ENCODE measurements at places on chromosomes 13 and 19. TPM values are rescaled to one million over a fixed set of nuclear protein-coding genes. Genes with fewer than 3 reads are reported as not detected.
A peak's percentile ranks its signal among the peaks of the same experiment; 100 is the strongest.

GRCh38 chr19:1025960-1026782 is at the start of gene CNN2:
Gene CNN2 (plus strand): TSS chr19:1026608. CDS start chr19:1026662, 54 bp downstream.
- DNase-seq: peak; percentile 92

The OR4F17 gene
- total RNA-seq: not detected

The CABP5 gene
- not detected for total RNA-seq

DNA sequence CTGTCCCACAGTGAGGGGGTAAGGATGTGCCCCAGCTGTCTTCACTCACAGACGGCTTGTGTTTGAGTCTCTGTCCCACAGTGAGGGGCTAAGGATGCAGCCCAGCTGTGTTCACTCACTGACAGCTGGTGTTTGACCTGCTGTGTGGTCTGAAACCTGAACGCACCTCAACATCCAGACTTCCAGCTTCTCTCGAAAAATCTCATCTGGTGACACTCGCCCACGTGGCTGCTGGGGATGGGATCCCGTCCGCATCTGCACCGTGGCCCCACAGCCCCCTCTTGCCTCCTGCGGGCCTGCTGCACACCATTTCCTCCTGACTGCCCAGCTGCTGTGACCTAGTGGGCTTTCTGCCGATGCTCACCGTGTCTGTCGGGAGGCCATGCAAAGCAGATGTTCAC is 27.3 kb downstream of the CHAF1A start:
- no peak for DNase-seq

DNA sequence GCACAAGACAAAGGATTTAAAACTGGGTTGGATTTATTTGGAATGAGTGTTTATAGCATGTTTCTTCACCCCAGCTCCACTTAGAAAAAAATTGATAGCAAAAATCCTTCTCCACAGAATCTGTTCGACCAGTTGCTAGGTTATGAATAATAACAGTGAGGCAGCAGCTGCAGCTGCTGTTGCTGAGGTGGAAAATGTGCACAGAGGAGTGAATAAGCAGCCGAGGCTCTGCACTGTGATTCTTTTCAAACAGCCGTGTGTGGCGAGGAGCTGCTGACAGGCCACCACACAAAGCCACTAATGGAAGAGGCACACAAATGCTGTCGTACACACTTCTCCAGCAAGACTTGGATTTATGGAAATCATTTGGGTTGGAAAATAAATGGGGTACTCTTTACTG is 6.4 kb upstream of the RASL11A start:
- no peak for DNase-seq

GRCh38 chr13:87677043-87677495 is 5.9 kb downstream of the SLITRK5 start:
- no peak for DNase-seq

DNA sequence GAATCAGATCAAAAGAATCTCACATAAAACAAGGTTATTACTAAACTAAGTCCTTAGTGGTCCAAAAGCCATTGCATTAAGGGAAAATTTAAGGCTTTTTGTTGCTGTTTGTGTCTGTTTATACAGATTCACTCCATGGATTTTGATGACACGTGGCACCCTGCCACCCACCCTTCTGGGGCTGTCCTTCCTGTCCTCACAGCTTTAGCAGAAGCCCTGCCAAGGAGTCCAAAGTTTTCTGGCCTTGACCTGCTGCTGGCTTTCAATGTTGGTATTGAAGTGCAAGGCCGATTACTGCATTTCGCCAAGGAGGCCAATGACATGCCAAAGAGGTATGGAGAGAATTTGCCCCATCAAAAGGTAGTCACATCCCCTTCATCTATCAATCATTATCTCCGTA is 6.9 kb downstream of the ACOD1 start:
- DNase-seq: no peak

- DNase-seq: peak; percentile 87
These were observed 911 bp downstream of the ENOX1 start for GRCh38 chr13:43785650-43786471.

The ZNF880 gene
- total RNA-seq: 18.3 TPM

DNA sequence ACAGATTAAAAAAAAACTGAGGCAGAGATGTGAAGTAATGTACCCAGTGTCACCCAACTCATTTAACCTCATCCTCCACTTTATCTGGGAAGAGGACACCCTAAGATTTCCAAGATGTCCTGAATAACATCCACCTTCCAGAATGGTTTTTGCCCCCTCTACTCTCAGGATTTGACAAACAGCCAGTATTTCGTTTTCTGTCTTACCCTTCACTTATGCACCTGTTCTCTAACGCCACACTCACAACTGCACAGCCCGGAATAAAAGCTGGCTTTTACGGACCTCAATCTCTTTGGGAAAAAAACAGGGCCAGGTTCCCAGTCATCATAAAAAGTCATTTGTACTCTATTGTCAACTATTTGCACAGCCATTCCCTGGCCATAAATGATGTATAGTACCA is 21.2 kb upstream of the CEACAM6 start:
- DNase-seq: no peak

DNA sequence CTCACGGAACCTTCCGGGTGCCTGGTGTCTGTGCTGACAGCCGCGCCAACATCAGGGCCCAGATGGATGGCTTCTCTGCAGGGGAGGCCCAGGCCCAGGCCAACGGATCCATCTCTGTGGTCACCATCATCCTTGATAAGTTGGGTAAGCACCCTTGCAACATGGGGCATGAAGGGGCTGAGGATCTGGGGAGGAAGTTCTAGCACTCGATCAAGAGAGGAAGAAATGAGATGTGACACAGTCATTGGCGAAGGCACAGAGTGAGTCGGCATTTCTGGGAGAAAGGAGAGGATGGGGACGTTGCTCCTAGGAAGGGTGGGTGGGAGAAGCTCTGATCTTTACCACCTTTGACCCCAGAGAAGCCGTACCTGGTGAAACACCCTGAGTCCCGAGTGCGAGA is 4.4 kb downstream of the CILP2 start:
- no peak for DNase-seq

The AZU1 gene
- 1.1 TPM for total RNA-seq

The MEIOSIN gene
- not detected for total RNA-seq

The SLC6A16 gene
- 0.67 TPM for total RNA-seq

DNA sequence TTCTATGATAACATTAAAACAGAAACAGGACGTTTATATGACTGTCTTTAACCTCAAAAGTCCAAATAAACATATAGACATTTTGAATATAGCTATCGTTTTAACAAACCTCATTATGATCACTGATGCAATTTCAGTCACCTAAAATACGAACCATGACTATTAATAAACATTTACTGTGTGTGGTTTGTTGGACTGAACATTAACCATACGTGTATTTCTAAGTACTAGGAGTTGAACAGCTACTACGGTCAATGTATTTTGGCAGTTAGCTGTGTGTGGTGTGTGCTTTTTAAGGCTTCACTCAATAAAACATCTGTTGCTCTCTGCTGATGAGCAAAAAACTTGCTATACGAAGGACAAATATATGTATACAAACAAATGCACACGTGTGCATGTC is 281.4 kb downstream of the ABCC4 start:
- DNase-seq: no peak

DNA sequence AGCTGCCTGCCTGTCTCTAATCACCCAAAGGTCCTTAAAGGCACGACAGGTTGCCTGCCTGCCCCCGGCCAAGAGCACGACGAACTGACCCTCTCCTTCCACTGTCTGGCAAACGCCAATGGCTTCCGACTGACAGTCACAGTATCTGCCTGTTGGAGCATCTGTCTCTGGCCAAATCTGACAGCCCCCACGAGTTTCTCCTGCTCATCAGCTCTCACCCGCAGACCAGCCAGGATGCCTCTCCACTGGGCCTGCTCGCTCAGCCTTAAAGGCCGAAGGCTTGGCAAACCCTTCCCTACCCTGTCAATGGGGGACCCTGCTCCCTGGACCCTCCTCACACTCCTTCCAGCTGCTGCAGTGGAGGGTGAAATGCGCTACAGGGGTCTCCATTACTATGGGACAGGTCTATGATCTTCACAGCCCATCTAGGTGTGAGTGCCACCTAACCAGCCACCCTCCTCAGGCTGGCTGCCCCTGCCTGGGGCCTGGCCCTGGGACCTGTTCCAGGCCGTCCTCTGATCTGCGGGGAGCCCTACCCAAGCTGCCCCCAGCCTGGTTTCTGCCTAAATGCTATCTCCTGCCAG is 932 bp downstream of the FAM83E start:
- no peak for DNase-seq

- peak; percentile 86 for DNase-seq
These were observed 96.2 kb downstream of the CYSLTR2 start for GRCh38 chr13:48749699-48750473.

DNA sequence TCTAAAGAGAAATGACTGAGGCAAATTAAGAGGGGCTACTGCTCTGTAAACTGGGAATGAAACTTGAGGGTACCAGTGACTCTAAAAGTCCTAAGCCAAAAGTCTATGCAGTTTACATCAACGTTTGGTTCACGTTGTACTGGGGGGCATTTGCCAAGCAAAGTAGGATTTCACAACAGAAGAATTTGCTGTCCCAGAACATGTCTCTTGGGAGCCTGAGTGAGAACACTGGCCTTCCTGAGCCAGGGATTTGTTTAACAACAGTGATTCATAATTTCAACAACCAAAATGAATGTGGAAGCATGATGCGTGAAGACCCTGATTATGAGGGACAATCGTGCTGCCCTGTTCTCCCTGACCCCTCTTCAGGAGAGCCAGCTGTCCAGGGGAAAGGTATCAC is 178.0 kb downstream of the OXGR1 start:
- DNase-seq: no peak

Measured in cardiac septum (tissue), 1 donor.